ENCODE measurements at places on chromosomes 2 and 18.

DNA sequence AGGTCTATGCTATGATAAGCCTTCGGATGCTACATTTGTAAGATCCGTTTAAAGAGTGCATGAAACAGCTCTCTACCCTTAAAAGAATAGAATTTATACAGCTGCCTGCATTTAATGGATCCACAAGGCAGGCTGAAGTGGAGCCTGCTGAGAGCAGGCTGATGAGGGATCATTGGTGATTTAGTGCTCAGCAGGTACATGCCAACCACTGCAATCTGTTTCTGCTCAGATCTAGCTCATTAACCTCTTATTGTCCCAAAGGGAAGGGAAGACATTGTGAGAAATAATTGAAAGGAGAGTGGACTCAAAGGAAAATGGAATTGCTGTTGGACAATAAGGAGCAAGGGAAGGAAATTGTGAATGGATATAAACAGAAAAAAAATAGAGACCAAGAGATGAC is 822.6 kb downstream of the TRIB2 start:
- DNase-seq: no peak

GRCh38 chr2:172143817-172144216 is 41.1 kb upstream of the DLX2 start:
- no peak for DNase-seq

GRCh38 chr2:172442072-172442895 is 14.9 kb downstream of the ITGA6 start:
- DNase-seq: no peak

- DNase-seq: no peak
Observed at GRCh38 chr2:62266433-62267038, 70.6 kb downstream of the B3GNT2 start.

GRCh38 chr2:53130441-53130943 is 637.1 kb upstream of the CHAC2 start:
- no peak for DNase-seq

- DNase-seq: no peak
Observed at GRCh38 chr2:226489775-226490541, 309.7 kb downstream of the IRS1 start.

DNA sequence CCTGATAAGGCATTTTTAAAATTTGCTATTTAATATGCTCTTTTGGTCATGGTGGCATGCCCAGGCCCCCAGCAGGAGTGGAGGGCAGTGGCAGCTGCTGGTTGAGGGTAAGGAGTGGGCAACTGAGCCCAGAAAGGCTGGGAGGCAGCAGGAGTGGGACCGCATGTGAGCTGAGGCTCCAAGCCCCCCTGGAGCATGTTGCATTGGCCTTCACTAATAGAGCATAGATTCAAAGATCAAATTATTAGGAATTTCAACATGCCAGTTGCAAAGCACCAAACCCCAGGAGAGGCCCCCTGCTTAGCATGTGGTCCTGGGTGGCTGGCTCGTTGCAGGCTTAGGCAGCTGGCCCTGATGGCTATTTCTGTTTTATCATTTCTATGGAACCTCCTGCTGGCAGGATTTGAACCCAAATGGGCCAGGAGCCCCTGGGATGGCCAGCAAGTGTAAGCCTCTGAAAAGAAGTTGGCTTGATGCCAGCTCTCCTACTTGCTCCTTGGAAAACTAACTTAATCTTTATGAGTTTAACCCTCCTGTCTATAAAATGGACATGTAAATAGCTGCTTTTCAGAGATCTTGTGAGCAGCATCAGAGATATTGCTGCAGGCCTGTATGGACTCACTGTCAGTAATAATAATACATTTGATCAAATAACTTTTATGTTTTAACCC is 42.1 kb upstream of the TMEM131 start:
- no peak for DNase-seq

DNA sequence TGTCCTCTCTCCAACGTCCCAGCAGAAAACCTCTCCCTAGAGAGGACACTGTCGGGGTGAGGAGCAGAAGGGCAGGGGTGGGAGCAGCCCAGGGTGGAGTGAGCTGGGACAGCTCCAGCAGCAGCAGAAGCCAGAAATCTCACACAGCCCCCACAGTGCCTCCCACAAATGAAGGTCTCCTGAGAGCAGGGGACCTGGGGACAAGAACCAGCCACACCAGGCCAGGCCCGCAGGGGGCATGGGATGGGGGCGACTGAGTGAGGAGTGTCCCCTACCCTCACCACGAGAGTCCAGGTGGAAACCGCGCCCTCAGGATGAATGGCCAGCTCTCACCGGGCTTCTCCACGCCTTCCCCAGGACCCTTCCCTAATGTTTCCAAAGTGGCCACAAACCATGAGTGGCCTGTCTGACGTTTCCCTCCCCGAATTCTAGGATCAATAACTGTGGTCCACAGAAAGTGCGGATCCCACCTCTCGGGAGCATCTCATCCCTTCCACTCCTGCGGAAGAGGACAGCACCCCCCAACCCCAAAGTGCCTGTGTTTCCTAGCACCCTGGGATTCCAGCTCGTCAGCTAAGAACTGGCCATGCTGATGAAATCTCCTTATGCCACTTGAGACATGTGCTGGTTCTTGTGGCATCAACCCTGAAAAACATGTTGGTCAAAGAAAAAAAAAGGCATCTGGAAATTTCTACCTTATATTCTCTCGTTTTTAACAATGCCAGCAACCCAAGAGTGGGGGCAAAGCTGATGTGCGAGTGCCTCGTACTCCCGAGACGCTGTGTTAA is 121.1 kb downstream of the HDAC4 start:
- DNase-seq: no peak

- no peak for DNase-seq
Observed at GRCh38 chr2:170147576-170147975, 30.4 kb upstream of the MYO3B start.

GRCh38 chr2:143850084-143850483 is 669.8 kb downstream of the ZEB2 start:
- no peak for DNase-seq

DNA sequence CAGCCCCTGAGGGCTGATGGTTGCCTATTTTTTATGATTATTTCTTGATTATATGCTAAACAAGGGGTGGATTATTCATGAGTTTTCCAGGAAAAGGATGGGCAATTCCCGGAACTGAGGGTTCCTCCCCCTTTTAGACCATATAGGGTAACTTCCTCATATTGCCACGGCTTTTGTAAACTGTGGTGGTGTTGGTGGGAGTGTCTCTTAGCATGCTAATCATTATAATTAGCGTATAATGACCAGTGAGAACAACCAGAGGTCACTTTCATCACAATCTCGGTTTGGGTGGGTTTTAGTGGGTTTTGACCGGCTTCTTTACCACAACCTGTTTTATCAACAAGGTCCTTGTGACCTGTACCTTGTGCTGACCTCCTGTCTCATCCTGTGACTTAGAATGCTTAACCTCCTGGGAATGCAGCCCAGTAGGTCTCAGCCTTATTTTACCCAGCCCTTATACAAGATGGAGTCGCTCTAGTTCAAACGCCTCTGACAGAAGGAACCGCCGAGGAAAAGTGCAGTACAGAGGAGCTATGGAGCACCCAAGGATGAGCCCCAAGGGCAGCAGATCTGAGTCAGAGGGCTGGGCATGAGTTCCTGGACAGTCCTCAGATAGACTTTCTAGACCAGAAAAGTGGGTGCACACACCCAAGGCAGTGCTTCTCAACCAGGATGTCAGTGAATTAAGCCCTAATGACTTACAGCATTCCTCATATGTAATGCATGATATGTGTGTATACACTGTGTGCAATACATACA is 37.1 kb upstream of the ASAP2 start:
- DNase-seq: no peak

GRCh38 chr18:12571630-12572029 is 86.3 kb downstream of the SPIRE1 start:
- no peak for DNase-seq

GRCh38 chr2:237542001-237542704 is 24.2 kb upstream of the PRLH start:
- DNase-seq: no peak

DNA sequence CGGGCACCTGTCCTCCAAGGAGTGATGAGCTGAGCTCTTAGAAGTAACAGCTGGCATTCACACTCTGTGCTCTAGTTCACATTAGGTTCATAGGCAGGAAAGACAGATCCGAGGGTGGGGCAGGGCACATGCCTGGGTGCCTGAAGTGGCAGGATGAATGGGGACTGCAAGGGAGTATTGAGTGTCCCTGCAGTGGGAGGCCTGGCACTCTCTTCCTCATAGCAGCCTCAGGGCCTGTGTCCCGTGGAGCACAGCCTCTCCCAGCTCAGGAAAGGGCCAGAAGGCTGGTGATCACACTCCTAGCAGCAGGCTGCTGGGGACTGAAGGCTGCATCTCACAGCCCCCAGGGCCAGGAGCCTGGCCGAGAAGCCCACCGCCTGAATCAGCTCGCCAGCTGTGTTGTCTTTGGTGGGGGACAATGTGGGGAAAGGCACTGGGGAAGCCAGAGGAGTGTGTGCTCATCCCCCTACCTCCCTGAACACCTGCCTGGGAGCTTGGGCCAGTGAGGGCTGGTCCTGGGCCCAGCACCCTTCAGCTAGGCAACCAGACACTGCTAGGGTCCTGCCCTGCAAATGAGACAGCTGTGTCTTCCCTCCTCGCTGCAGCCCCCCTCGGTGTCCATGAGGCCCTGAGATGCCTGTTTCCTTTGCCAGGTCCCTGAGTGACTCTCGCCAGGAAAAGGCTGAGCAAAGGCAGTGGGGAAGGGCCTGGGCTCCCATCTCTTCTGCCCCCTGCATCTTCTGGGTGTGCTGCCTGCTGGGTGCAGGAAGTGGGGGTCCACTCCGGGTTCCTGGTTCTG is 48.2 kb upstream of the HS6ST1 start:
- DNase-seq: no peak

- DNase-seq: no peak
Observed at GRCh38 chr2:137897082-137897481, 67.2 kb upstream of the HNMT start.

- no peak for DNase-seq
Observed at GRCh38 chr18:42824178-42824577, 291.3 kb downstream of the RIT2 start.

DNA sequence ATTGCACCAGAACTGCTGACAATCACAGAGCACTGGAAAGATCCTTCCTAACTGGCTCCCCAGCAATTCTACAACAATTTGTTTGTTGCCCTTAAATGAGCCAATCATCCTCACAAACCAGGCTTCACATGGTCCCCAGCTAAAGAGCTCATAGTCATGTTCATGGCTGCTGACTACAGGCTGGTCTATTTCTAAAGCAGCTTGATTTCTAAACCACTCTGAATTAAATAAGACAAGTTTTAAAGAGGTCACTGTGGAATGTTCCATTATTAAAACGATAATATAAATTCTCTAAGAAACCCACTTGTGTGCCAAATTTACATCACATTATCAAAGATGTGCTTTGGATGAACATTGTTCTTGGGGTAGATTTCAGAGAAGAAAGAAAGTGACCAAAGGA is 110.7 kb downstream of the COPS8 start:
- no peak for DNase-seq

- DNase-seq: no peak
Observed at GRCh38 chr2:72083751-72084583, 63.7 kb downstream of the CYP26B1 start.

DNA sequence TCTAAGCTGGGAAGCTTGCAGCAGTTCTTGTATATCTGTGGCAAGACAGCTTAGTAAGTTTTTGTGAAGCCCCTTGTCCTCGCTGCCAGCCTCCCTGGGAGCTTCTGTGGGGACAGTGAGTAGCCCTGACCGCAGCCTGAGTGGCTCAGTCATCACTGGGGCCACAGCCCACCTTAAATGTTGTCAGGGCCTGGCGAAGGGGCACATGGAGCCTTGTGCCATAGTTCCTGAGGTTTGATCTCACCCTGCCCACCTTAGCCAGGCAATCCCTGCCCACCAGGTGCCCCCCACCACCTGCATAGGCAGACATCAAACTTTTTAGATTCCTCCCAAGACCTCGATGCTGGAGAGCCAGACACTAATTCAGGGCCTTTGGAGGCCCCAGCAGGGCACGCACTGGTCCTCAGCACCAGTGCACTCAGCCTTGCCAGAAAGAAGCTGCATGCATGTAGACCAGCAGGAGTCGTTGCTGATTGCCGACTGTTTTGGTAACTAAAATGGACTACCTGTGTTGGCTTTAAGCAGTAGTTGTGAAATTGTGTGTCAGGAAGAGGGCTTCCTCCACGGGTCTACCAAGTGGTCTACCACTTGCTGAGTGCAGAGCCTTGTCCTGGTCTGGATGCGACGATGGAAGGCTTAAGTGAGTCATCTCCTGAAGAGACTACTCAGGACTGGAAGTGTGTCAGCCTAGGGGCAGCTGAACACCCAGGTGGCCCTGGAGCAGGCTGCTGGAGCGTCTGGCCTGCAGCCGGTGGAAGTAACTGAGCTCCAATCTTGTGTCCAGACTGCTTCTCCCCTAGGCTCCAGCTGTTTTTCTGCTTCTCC is 233.1 kb downstream of the SEPTIN10 start:
- DNase-seq: no peak

GRCh38 chr2:132038179-132038882 is 123.4 kb downstream of the ANKRD30BL start:
- no peak for DNase-seq

DNA sequence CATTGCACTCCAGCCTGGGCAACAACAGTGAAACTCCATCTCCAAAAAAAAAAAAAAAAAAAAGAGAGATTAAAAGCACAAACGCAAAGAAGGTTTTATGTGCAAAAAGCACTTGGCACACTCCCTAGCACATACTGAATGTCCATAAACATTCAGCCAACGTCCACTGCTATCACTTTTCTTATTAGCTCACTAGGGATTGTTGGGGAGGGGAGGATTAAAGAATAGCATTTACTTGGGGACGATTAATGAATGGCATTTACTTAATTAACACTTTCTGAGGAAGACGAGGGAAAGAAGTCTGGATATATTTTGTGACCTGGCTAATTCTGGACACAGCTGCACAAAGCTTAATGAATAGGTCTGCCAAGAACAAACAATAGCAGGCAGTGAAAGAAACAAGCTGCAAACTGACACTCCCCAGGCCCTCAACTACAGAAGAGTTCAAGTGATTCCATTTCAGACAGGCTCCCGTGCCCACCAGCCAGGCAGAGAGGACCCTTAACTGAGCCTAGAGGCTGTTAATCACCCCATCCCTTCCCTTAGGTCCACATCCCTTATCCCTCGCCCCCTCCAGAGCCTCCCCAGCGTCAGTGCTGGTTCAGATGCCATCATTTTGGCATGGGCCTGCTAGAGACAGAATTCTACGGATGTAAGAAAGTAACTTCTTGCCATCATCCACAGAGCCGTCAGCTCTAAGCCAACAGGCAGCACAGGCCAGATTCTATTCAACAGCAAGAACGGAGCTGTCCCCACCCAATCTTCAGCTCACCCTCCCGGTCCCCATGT is 7.4 kb downstream of the CYB5A start:
- DNase-seq: no peak

GRCh38 chr2:170524828-170525565 is 190.1 kb upstream of the SP5 start:
- no peak for DNase-seq

DNA sequence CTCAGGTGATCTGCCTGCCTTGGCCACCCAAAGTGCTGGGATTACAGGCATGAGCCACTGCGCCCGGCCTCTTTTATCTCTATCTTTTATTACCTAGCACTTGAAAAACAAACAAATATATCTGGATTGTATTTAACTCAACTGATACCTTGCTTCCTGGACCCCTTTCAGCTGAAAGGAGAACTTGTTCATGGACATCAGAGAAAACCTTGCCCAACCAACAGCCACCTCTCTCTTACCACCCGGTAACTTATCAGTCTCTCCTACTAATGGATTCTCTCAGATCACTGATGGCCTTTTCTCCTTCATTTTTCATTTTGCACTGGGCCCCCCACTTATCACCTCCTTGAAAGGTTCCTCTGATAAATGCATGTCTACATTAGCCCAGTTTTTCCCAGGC is 6.7 kb downstream of the RETSAT start:
- DNase-seq: no peak

GRCh38 chr2:234092344-234092743 is 41.8 kb downstream of the SPP2 start:
- no peak for DNase-seq

GRCh38 chr2:95113464-95113863 is 8.1 kb downstream of the MRPS5 start:
- DNase-seq: no peak

Data from NCI-H1048 (cell line).